ENCODE measurements at places on chromosomes 2 and 18. TPM values are rescaled to one million over a fixed set of nuclear protein-coding genes. Genes with fewer than 3 reads are reported as not detected.
A peak's percentile ranks its signal among the peaks of the same experiment; 100 is the strongest.

GRCh38 chr18:76338619-76339245, 156.3 kb downstream of the ZNF516 start:
- no peaks in the 10 kb centered on the region for H3K4me1 ChIP-seq
- H3K27me3 ChIP-seq: no peaks in the 10 kb centered on the region
- H3K4me3 ChIP-seq: no peak overlapping the region
- no peaks in the 10 kb centered on the region for H3K36me3 ChIP-seq

DNA sequence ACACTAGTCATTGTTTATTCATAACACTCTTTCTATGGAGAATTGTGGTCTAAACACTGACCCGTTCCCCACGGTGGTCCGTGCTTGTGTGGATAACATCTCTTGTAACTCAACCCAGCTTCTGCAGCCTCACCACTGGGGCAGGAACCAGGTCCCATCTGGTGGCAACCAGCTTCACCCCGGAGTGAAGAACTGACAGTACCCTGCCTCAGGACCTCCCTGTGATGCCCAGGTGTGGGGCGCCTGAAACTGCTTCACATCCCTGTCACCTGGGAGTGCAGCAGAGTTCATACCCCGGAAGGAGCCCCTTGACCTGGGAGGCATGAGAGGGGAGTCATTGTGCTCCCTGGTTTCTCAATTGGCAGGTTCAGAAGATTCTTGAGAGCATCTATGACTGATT, 81.1 kb downstream of the LONRF2 start:
- no peaks in the 10 kb centered on the region for H3K36me3 ChIP-seq
- H3K27me3 ChIP-seq: peaks cover 2% of the 10 kb centered on the region
- DNase-seq: no peak
- no peak overlapping the region for H3K27ac ChIP-seq
- no peak overlapping the region for H3K4me3 ChIP-seq

DNA sequence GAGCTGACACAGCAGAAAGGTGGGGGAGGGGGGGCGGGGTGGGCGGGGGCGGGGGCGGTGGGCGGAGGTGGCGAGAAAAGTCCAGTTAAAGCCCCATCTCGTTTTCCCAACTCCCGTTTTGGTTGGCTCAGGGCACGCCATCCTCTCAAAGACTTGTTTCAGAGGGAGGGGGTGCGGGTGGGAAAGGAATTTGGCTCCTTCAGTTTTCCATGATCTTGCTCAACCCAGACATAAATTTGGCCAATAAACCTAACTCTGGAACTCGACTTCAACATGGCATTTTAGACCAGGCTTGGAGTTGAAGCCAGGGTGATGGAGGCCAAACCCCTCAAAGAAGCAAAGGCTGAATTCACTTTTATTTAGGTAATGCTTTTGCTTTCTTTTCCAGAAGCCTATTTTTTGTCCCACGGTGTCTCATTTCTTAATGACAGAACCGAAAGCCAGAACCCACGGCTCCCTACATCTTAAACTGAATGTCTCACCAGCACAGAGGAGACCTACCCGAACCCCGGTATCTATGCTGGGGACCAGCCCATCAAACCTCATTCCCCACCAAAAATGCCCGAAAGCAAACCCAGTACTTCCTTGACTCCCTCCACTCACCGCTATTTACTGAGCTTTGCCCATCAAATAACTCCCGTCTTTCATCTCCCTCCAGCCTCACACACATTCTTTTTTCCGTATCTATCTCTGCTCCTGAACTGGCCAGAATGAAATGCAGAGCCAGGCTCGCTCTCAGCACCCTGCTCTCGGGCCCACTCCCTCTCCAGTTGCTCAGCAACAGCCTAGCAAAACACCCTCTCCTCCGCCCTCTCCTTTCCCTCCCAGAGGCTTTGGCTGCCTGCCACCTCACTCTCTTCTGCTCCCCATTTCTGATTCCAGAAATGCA, 4.3 kb downstream of the IGFBP5 start:
- DNase-seq: peak; percentile 35
- no peaks in the 10 kb centered on the region for H3K27me3 ChIP-seq
- no peaks in the 10 kb centered on the region for H3K36me3 ChIP-seq
- H3K4me1 ChIP-seq: peaks cover 8% of the 10 kb centered on the region
- no peak overlapping the region for H3K4me3 ChIP-seq
- H3K27ac ChIP-seq: no peak overlapping the region

The VIL1 gene
- total RNA-seq: 2.7 TPM

DNA sequence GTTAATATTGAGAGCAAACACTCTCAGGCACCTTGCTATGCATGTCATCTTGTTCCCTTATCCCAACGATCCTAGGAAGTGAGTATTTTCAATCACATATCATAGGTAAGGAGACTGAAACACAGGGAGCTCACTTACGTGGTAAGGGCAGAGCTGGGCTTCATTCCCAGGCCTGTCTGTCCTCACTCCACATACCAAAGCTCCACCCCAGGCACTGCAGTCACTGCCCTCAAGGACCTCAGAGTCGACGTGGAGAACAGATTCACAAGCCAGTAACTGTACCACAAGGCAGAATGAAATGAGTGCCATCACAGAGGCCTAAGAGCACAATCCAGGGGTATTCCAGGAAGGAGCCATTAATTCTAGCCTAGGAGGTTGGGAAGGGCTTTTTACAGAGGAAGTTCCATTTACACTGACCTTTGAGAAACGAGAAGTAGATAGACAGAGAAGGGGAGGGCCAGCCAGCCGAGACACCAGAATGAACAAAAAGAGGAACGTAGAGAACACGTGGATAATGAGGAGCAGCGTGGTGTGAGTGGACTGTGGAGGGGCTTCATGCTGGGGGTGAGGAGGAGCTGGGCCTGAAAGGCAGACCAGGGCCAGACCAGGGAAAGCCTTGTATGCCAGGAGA, 48.6 kb downstream of the KIAA2012 start:
- H3K36me3 ChIP-seq: no peaks in the 10 kb centered on the region
- H3K4me1 ChIP-seq: no peaks in the 10 kb centered on the region
- H3K27me3 ChIP-seq: peaks cover 2% of the 10 kb centered on the region
- no peak overlapping the region for H3K27ac ChIP-seq

DNA sequence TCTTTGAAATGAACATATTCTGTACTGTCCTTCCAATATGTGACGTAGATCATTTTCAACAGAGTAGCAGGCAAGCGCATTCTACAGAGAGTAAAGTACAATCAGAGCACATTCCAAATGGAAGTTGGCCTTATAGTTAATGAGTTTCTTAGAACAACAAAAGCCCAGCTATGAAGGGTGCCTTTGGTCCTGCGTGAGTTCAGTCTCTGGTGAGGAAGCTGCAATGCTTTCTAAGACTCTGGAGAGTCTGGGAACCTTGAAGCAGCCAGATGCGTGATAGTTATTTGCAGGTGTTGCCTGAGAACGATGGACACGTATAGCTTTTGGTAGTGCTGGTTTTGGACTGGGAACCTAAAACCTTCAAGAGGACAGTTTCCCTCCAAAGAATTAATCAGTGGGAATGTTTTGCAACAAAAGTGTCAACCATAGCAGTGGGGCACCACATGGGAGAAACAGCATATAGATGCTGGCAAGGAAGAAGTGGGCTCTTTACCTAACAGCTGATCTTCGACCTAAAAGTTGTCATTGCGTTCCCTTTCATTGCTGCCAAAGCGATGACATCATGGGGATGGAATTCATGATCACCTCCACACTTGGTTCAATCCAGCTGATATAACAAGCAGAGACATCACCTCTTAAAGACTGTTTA, 9.3 kb upstream of the SNORC start:
- H3K27ac ChIP-seq: no peak overlapping the region
- no peaks in the 10 kb centered on the region for H3K27me3 ChIP-seq
- H3K36me3 ChIP-seq: peaks cover 41% of the 10 kb centered on the region
- no peak overlapping the region for H3K4me3 ChIP-seq
- no peaks in the 10 kb centered on the region for H3K4me1 ChIP-seq

DNA sequence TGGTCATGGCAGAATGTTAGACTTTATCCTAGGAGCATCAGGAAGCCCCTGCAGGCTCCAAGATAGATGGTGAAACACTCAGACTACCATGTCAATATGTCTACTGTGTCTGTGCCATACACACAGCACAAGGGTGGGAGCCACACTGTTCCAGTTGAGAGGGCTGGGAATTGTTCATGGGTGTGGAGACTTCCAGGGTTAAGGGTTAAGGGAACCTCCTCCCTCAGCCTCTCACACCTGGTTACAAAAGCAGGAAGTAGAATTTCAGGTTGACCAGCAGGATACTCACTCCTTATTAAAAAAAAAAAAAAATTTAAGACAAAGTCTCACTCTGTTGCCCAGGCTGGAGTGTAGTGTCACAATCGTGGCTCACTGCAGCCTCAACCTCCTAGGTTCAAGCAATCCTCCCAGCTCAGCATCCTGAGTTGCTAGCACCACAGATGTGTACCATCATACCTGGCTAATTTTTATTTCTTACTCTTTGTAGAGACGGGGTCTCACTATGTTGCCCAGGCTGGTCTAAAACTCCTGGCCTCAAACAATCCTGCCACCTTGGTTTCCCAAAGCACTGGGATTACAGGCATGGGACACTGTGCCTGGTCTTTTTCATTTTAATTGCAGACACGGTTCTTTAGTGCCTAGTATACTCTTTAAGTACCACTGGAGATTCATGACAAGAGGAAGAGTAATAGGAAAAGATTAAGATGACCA, 26.0 kb downstream of the SULT1C2 start:
- no peak overlapping the region for H3K4me3 ChIP-seq
- H3K27me3 ChIP-seq: peaks cover 16% of the 10 kb centered on the region
- H3K4me1 ChIP-seq: peaks cover 8% of the 10 kb centered on the region
- no peaks in the 10 kb centered on the region for H3K36me3 ChIP-seq
- H3K27ac ChIP-seq: no peak overlapping the region

DNA sequence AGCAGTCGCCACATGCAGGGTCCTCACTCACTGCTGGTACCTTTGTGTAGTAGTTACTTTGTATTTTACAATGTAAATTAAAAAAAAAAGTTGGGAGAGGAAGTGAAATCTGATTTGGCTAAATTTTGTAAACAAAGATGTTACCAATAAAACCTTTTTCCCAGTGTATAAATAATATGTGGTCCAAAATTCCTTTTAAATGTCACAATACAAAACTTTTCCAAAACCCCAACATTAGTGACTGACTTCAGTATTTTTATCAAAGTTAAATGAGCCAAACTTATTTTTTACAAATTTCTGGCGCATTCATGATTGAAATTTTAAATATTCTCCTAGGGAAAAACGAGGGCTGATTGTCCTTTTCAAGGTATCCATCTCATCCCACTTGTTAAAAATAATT, 239.9 kb downstream of the AGAP1 start:
- no peaks in the 10 kb centered on the region for H3K4me1 ChIP-seq
- no peak for DNase-seq
- no peaks in the 10 kb centered on the region for H3K36me3 ChIP-seq
- H3K27me3 ChIP-seq: no peaks in the 10 kb centered on the region

The RAMP1 gene
- 0.29 TPM for total RNA-seq

DNA sequence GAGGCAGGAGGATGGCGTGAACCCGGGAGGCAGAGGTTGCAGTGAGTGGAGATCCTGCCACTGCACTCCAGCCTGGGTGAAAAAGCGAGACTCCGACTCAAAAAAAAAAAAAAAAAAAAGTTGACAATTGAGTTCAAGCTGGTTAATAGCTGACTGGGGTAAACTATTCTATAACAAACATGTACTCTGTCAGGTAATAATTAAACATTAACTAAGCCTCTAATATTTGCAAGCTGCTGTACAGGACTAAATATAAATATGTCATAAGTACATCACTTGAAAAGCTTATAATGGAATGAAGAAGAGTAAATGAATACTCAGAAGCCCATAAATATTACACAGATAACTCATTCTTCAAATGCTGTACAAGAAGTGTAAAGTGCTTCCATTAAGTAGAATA, 190.4 kb upstream of the CRIM1 start:
- no peak overlapping the region for H3K27ac ChIP-seq
- no peaks in the 10 kb centered on the region for H3K36me3 ChIP-seq
- H3K4me3 ChIP-seq: no peak overlapping the region
- no peaks in the 10 kb centered on the region for H3K27me3 ChIP-seq
- DNase-seq: no peak
- H3K4me1 ChIP-seq: no peaks in the 10 kb centered on the region

GRCh38 chr18:49907346-49907929, 94.1 kb upstream of the ACAA2 start:
- H3K27ac ChIP-seq: no peak overlapping the region
- no peaks in the 10 kb centered on the region for H3K27me3 ChIP-seq
- no peaks in the 10 kb centered on the region for H3K36me3 ChIP-seq
- H3K4me3 ChIP-seq: no peak overlapping the region
- H3K4me1 ChIP-seq: no peaks in the 10 kb centered on the region

GRCh38 chr2:166972002-166972401, 83.7 kb downstream of the XIRP2 start:
- no peaks in the 10 kb centered on the region for H3K27me3 ChIP-seq
- no peaks in the 10 kb centered on the region for H3K36me3 ChIP-seq
- no peaks in the 10 kb centered on the region for H3K4me1 ChIP-seq
- no peak for DNase-seq
- H3K4me3 ChIP-seq: no peak overlapping the region
- no peak overlapping the region for H3K27ac ChIP-seq

DNA sequence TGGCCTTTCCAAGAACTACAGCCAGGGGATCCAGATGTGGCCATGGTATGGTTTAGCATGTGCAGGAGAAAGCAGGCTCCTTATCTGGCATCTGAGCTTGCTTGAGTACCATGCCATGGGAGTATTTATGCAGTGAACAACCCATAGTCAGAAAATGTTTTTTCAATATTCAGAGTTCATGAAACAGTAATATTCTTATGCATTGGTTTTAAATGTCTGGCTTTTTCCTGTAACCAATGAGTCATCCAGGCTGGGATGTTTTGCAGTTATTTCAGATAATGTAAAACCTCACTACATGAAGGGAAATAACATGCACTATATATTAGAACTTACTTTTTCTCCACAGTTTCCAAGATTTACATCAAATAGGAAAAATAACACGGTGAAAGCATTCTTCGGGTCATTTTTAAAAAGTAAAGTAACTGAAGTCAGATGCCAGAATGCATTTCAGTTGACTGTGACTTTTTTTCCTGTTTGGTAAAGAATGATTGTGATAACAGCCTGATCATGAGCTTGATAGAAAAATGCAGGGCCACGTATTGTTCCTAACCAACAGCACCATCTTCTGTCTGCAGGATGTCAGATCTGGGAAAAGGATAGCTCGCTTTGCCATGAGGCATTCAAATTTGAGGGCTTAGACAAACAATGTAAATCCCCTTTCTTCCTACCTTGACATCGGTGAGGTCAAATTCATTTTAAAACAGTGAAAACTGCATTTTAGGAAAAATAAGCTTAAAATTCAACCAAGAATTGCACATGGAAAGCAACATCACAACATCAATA, 152.8 kb downstream of the DSC3 start:
- no peaks in the 10 kb centered on the region for H3K27me3 ChIP-seq
- H3K4me1 ChIP-seq: no peaks in the 10 kb centered on the region
- DNase-seq: peak; percentile 60
- no peak overlapping the region for H3K27ac ChIP-seq
- H3K36me3 ChIP-seq: no peaks in the 10 kb centered on the region

- no peak for DNase-seq
- H3K4me1 ChIP-seq: peaks cover 14% of the 10 kb centered on the region
- H3K27ac ChIP-seq: peak overlapping the region; percentile 81
- peaks cover 3% of the 10 kb centered on the region for H3K27me3 ChIP-seq
- H3K36me3 ChIP-seq: no peaks in the 10 kb centered on the region
Observed at GRCh38 chr2:73385123-73385503, 523 bp upstream of the ALMS1 start.

The SH2D6 gene
- 0.36 TPM for total RNA-seq

Data from K562 (cell line).